ENCODE measurements at places on chromosomes 5 and 9.

- no peak for DNase-seq
Measured at GRCh38 chr9:131227959-131228460, 48.3 kb downstream of the FAM78A start.

GRCh38 chr5:111830333-111830732 lies 73.3 kb upstream of the NREP start:
- no peak for DNase-seq

DNA sequence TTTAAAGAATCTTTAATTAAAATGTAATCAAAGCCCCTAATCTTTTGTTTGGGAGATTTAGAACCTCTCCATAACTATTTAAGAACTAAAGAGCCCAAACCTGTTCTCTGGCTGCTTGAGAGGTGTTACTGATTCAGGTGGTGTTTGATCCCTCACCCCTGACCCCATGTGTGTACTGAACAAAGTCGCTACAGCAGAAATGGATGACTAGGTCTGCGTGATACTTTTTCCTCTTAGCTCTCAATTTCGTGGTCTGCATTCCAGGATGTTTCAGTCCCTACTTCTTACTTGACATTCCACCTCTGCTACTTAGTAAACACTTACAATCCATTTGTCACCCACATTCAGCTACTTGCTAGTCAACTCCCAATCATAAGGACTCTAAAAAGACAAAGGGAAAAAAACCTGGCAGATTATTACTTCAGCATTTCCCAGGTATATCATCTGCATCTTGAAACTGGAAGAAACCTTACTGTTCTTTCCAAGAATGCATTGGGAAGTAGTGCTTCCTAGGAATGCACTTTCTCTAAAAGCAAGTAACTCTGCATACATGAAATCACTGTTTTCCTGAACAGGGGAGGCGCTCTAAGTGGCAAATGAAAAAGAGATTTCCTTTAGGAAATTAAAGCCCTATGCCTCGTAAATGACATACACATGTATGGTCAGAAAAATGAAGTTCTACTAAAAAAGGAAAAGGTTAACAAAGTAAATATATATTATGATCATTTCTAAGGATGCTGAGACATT lies 1091.6 kb downstream of the PTPRD start:
- no peak for DNase-seq

- DNase-seq = no peak
Measured at GRCh38 chr5:106474066-106474465, 1196.7 kb downstream of the EFNA5 start.

GRCh38 chr9:115232181-115232774 lies 114.3 kb upstream of the TNC start:
- no peak for DNase-seq
